ENCODE measurements at places on chromosomes 7 and 10.

DNA sequence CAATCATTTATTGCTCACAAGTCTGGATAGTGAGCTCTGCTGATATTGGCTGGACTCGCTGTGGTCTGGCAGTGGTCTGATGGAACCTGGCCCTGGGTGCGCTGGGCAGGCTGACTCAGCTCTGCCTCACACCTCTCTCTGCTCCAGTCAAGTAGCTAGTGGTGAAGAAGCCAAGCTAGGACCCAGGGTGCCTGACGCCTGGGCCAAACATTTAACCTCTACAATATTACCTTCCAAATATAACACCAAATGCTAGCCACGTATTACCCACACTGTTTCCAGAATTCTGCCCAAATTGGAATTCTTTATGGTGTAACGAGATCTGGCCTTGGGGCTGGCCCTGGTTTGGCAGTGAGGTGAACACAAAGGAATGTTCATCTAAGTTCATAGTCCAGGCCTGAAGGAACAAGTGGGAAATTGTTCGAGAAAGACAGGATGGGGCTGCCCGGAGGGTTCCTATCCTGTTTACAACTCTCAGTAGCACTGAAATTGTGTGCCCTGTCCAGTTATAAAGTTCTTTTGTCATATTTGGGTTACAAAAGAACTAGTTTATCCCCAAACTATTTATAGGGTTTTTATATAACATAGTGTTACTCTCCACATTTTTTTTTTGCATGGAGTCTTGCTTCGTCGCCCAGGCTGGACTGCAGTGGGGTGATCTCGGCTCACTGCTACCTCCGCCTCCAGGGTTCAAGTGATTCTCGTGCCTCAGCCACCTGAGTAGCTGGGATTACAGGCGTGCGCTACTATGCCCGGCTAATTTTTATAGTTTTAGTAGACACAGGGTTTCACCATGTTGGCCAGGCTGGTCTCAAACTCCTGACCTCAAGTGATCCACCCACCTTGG, 16.3 kb downstream of the OR2AE1 start:
- DNase-seq = no peak

DNA sequence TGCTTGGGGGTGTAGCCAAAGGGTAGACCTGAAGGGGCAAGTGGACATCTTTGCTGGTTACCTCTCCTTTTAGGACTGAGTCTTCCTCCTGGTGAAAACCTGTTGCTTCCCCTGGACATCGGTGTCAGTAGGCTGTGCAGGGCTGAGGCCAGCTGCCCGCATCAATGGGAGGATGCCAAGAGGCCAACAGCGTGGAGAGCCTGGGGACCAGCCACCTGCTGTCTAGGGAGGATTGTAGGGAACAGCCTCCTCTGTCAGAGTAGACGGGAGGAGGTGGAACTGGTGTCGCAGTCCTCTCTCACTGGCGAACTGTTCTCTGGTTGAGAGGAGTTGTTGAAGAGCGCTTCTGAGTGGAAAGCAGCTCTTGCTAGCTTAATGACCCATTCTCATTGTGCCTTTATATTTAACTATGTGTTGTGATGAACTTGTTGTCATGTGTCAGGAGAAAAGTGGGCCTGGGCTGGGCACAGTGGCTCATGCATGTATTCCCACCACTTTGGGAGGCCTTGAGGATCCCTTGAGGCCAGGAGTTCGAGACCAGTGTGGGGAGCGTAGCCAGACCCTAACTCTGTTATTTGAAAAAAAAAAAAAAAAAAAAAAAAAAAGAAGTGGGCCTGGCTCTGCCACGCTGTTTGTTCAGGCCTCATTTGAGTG, 1.8 kb downstream of the SUFU start:
- DNase-seq = no peak

DNA sequence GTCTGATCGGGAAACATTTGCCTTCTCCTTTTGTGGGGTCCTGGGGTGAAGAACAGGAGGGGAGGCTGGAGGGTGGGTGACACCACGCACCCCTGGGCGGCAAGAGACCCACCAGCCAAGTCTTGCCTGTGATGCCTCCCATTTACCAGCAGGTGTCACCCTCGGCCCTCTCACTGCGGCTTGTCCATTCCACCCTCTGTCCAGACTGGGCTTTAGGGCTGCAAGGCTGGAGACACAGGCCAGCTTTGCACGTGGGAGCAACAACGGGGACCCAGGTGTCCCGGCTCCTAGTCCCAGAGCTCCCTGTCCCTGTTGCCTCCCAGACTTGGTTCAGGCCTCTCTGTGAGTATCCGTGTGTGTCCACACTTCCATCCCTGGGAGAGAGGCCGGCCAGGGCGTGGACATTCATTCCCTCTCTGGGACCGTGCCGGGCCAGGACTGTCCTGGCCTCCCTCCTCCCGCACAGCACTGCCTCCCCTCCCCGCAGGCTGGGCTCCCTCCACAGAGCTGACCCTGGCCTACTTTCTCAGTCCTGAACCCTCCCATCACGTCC, 36.2 kb upstream of the GTF2IRD1 start:
- peak; percentile 49 for DNase-seq

- no peak for DNase-seq
These were observed 183.6 kb downstream of the TCF7L2 start for GRCh38 chr10:113133497-113134115.

GRCh38 chr7:75621124-75621523, 117.6 kb downstream of the HIP1 start:
- no peak for DNase-seq

Data from activated T-cell treated with anti-CD3 and anti-CD28 coated beads for 1 hour (primary cell).